Activated CD4-positive, alpha-beta T cell treated with anti-CD3 and anti-CD28 coated beads for 24 hours (primary cell): ENCODE measurements at places on chromosomes 4 and X.
A peak's percentile ranks its signal among the peaks of the same experiment; 100 is the strongest.

DNA sequence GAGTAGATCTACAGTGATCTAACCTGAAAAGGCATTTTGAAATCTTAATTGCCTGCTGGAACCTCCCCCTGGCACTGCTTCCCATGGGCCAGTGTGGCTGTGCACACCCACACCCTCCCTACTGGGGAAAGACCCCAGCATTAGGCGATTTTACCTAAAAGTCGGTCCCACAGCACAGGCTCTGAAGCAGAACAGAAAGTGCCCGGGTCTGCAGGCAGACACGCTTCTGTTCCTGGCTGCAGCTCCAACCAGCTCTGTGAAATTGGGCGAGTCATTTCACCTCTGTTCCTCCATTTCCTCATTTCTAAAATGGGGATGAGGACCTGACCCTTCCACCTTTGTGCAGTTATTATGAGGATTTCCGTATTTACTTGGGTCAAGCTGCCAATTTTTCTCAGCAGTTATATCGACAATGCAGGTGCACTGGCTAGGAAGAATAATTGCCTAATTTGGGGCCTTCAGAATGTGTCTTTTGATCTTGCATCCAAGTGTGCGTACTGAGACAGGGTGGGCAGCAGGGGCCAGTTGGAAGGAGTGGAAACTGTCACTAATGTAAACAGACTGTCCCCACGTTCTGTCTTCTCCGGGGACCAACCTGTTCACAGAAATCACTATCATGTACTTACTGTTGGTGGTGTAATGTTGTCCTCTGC is 7.1 kb downstream of the KLF3 start:
- no peak for DNase-seq

DNA sequence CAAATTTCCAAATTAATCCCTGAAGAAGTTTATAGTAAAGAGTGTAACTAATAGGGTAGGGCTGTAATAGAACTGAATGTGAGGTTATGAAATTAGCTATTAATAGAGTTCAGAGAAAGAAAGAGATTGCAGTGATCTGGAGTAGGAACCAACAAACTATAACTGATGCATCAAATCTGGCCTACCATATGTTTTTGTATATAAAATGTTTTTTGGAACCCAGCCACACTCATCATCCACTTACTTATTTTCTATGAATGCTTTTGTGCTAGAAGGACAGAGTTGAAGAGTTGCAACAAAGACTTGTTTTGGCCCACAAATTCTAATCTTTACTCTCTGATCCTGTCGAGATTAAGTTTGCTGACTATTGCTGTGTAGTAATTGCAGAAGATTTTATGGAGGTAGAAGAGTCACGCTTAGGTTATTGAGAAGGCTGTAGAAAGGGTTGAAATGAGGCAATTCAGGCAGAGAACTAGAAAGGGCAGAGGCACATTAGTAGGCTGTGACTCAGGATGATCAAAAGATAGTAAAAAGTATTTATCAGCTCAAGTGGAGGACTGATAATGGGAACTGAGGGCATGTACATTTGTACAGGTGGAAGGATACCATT is 298.7 kb upstream of the EMCN start:
- no peak for DNase-seq

- no peak for DNase-seq
Observed at GRCh38 chrX:17805120-17805519, 56.0 kb downstream of the RAI2 start.

DNA sequence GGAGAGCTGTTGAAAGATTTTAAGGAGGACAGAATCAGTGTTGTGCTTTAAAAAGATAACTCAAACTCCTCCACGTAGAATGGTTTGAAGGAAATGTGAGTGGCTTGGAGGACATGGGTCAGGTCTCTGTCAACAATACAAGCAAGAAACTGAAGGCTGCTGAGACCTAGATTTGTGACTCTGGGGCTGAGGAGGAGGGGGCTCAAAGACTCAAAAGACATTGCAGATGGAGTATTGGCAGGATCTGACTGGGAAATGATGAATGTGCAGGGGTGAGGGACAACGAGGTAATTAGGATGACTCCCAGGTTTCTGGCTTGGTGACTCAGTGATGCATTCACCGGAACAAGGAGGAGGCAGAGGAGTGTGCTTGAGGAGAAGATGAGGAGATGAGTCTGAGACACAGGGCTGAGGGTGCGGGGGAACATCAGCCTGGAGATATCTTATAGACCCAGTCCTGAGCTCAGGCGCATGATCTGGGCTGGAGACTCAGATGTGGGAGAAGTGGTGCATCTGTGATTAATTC is 3.3 kb upstream of the RPS4X start:
- no peak for DNase-seq

- peak; percentile 53 for DNase-seq
Observed at GRCh38 chr4:77618383-77619241, 13.0 kb downstream of the CXCL13 start.
